Activated CD8-positive, alpha-beta memory T cell treated with anti-CD3 and anti-CD28 coated beads for 24 hours (primary cell): ENCODE measurements at places on chromosomes 12 and 14.

GRCh38 chr14:59199205-59199604 is 10.7 kb downstream of the DAAM1 start:
- DNase-seq = no peak

DNA sequence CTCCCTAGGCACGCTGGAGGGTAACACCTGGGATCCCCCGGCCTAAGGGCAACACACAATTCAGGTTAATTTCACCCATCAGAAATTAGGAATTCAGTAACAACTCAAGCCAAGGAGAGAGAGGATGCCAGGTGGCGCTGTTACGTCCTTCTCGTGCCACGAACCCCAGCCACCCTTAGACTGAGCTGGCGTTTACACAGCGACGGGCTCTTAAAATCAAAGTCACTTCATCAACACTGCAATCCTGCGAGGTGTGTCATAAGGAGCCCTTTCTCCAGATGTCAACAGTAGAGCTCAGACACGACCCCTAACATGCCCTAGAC is 110.6 kb upstream of the TMEM132D start:
- DNase-seq = no peak

DNA sequence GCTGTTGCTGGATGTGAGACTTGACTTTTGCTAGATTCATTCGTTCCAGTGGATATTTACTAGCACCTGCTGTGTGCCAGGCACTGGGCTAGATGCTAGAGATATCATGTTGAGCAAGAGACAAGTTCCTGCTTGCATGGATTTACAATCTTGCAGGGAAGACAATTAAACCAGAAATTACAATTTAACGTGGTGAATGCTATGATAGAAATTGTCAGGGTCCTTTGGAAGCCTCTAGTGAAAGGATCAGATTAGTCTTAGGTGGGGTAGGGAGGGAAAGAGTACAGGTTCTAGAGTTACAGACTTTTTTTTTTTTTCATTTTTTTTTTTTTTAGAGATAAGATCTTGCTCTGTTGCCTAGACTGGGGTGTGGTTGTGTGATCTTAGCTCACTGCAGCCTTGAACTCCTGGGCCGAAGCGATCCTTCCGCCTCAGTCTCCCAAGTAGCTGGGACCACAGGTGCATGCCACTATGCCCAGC is 36.7 kb downstream of the SPATS2 start:
- DNase-seq = no peak

DNA sequence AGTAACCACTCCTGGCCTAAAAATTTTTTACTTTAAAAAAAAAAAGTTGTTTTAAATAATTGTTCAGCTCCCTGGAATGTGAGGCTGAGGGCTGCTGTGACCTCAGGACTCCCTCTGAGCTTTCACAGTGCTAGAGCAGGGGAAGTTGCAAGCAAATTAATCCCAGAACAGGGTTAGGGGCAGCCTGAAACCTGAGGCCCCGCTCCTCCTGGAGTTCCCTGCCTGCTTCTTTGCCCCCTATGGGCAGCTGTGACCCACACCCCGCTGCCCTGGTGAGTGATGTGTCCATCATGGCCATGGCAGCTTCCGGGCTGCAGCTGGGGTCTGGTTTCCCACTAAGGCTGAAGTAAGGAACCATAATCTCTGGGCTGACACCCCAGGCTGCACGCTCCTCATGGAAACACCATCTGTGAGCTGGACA is 9.5 kb downstream of the RITA1 start:
- no peak for DNase-seq

- DNase-seq = no peak
Observed at GRCh38 chr12:1760566-1761382, 59.6 kb upstream of the LRTM2 start.

GRCh38 chr14:69475194-69475818 is 9.2 kb upstream of the PLEKHD1 start:
- DNase-seq = no peak

- no peak for DNase-seq
Observed at GRCh38 chr12:79298506-79298905, 392.3 kb downstream of the PAWR start.

GRCh38 chr12:46267575-46267824 is 1.3 kb downstream of the SLC38A1 start:
- no peak for DNase-seq
